Sigmoid colon (tissue), 7 donors: ENCODE measurements at places on chromosomes 4 and X. TPM values are rescaled to one million over a fixed set of nuclear protein-coding genes. Genes with fewer than 3 reads are reported as not detected.

The TRPC3 gene
- 0.36 TPM for total RNA-seq

The ANAPC10 gene
- 31.4 TPM for total RNA-seq

The PHKA1 gene
- 6.1 TPM for total RNA-seq

The CPZ gene
- total RNA-seq, result 8.3 TPM

The RRH gene
- total RNA-seq, result not detected

The NPNT gene
- 5.8 TPM for total RNA-seq

The PRRG1 gene
- total RNA-seq, result 8.3 TPM

The DCAF4L1 gene
- total RNA-seq, result 1.1 TPM

The CXorf66 gene
- total RNA-seq, result not detected

The SLC4A4 gene
- total RNA-seq, result 3.0 TPM

The ARHGAP36 gene
- total RNA-seq, result not detected

The REPS2 gene
- total RNA-seq, result 6.1 TPM

The GATA1 gene
- total RNA-seq, result not detected

The MXRA5 gene
- total RNA-seq, result 5.4 TPM

The UGT2A1 gene
- not detected for total RNA-seq

- DNase-seq, result no peak
Measured at GRCh38 chr4:186297013-186297645, 31.1 kb downstream of the F11 start.

DNA sequence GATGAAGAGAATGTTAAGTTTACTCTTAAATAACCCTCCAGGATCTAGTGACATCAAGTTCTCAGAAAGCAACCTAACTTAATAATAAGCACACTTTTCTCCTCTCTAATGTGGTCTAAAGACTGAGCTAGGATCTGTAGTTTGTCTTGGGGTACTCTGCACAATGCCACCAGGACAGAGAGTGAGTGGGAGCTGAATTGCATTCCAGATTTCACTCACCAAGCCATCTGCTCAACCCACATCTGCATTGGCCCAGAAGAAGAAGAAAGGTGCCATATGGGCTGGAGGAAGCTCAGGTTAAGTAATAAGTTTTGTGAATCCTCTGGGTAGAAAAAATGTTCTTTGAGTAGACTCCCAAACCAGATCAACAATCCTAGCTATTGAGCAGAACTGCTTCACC is 384.6 kb downstream of the PPP3CA start:
- DNase-seq, result no peak

GRCh38 chr4:6974138-6974848 is 64.7 kb downstream of the TBC1D14 start:
- peak; percentile 89 for DNase-seq

DNA sequence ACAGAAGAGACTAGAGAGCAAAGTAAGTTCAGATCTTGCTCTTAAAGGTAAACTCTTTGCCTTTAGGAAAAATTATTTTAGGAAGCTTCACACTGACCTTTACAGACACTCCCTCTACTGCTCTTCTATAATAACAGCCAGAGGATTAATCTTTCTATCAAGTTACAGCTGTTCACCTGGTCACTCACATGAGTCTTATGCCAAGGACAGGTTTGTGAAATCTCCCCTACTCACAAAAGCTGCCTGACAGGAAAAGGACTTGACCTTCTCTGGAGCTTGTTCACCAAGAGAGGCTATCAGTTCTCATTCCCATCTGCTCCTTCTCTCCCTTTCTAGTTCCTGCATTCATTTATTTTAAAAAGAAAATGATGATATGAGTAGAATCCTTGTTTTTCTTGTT is 117.3 kb downstream of the C4orf51 start:
- DNase-seq, result no peak

DNA sequence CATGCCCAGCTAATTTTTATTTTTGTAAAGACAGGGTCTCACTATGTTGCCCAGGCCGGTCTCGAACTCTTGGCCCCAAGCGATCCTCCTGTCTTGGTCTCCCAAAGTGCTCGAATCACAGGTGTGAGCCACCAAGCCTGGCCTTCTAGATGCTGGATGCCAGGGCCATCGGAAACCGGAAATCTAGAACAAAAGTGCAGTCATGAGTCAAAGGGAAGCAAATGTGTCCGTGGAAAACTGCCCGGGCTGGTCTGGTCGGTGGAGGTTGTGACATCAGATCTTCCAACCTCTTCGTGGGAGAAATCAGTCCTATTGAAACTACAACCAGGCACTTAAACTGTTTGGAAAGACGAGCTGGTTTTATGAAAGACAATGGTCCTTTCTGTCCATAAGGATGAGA is 92.3 kb upstream of the SHOX start:
- no peak for DNase-seq

DNA sequence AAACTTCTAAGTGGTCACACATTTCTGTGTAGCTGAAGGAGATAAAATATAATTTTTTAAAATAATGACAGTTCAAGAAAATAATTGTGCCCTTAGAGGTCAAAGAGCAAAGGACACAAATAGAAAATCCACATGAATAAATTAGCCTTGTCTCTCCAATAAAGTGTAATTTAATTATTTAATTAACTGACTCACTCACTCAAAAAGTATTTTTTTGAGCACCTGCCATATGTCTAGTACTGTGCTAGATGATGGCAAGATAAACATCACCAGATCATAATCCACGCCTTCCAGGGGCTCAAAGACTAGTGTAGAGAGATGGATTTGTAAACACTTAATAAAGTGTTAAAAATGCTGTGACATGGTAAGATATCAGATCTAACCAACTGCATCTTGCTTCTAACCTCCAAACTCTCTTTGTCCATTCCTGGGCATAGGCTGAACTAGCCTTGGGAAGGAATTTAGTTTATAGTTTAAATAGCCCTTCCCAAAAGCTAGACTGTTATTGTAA is 112.5 kb downstream of the SCLT1 start:
- no peak for DNase-seq

DNA sequence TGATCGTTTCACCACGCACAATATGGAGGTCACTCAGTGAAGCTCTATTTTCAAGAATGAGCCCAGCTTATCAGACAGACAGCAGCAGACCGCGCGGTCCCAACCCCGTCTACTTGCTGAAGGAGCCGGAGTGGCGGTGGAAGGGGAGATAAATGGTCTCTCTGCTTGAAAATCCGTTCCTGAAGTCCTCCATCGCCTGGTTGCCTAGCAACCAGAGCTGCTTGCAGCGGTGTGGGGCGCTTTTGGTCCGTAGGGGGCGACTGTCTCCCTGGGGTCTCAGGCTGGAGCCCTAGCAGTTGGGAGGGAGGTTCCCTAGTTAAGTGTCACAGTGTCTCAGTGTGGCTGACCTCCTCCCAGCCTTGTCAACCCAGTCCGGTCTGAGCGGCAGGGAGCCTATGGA is 8.3 kb upstream of the DLG3 start:
- DNase-seq, result no peak

DNA sequence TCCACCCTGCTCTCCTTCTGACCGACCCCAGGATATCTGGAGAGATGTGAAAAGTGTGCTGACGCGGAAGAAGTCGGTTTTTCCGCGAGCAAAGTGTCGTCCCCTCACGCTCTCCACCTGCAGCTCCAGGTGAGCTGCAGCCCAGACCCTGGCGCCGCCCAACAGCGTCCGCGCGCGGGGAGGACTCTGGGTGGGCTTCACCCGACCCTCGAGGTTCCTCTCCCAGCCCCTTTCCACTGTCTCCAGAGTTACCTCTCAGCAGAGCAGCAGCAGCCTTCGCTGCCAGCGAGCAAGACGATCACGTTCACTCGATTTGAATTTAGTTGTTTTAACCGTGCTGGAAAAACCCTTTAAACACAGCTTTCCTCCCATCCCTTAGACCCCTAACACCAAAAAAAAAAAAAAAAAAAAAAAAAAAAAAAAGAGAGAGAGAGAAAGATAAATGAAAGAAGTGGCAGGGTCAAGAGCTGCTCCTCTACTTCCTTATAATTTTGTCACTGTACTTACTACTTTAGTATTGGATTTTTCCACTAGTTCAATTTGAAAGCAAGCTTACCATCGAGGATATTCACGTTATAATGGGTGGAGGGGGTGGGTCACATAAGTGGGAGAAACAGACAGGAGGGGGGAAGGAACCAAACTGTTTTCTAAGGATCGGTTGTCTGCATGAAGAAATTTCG is 758 bp upstream of the NR3C2 start:
- DNase-seq, result peak; percentile 75

DNA sequence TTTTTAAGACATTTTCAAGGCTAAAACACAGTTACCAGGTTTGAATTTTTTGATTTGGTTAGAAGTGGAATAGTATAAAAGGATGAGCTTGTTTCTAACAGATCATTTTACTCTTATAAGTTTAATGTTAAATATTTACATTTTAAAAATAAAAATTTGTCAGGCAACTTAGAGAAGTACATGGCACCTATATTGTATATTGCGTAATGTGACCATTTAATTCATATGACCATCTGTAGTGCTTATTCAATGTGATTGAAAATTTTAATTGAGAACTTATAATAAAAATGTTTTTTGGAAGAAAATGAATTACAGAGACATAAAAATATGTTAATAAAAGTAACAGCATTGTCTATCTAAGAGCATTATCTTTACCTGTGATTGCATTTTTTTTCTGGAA is 1632.4 kb downstream of the RPA4 start:
- DNase-seq, result no peak

GRCh38 chr4:29051381-29051965 is 1668.7 kb upstream of the PCDH7 start:
- DNase-seq, result no peak

- no peak for DNase-seq
Measured at GRCh38 chr4:120672558-120673147, 249.9 kb downstream of the PRDM5 start.

GRCh38 chr4:14309431-14309830 is 681.9 kb upstream of the BOD1L1 start:
- no peak for DNase-seq

DNA sequence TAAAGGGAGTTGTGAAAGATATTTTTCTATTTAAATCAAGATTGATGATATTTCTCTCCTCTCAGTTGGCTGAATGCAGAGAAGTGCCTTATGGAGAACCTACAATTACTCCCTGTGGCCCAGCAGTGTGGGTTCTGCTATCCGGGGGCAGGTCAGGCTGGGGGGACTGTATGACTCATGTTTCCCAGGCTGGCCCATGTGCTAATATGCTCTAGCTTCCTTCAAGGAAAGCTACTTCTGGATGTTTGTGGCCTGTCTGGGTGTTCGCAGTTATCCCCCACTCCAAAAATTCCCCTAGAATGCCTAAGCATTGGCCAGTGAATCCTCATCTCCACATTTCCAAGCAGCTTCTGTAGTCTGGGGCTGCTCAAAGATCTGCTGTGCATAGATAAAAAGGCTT is 58.9 kb upstream of the SPP1 start:
- DNase-seq, result no peak

DNA sequence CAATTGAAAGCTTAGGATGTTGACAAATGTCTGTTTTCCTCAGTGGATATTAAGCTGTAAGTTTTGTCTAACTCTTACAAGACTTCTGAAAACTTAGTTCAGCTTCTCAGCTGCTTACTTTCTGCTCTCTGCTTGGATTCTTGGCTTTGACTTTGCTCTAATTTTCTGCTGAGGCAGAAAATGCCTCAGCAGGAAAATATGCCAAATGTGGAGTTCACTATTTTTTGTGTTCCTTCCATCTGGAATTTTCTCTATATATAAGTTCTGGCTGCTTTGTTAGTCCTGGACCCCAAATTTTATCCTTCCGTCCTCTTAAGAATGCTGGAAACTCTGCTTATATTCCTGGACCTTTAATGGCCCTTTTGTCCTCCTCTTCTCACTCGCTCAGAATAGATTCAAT is 352.6 kb upstream of the NWD2 start:
- no peak for DNase-seq

- no peak for DNase-seq
Measured at GRCh38 chrX:118928151-118928550, 46.3 kb upstream of the LONRF3 start.

DNA sequence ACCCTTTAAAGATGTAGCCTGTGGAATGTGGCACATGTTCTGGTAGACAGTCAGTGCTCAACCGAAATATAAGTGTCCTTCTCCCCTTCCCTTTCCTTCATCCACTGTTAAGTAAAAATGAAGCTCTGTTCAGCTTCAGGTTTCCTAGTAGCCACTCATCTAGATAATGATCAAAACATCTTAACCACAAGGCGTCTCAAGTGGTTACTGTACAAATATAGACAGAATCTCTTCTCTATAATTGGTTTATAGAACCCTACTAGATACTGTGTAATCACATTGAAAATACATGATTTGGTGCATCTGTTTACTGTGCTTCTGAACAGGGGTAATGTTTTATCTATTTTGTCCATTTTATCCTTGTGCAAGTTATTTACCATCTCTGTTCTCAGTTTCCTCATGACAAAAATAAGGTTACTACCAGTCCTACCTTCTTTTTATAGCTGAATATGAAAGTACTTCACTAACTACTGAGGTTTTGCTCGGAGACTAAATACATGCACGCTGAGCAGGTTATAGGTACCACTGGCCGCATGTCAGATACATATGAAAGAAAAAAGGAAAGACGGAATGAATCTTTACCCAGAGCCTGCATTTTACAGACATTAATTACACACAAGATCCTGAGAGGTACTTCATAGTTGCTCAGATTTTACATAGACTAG is 20.3 kb upstream of the SLC25A4 start:
- DNase-seq, result no peak

- DNase-seq, result no peak
Measured at GRCh38 chrX:150483356-150483985, 85.0 kb upstream of the MTM1 start.

GRCh38 chrX:107522901-107523300 is 73.4 kb downstream of the FRMPD3 start:
- DNase-seq, result no peak

DNA sequence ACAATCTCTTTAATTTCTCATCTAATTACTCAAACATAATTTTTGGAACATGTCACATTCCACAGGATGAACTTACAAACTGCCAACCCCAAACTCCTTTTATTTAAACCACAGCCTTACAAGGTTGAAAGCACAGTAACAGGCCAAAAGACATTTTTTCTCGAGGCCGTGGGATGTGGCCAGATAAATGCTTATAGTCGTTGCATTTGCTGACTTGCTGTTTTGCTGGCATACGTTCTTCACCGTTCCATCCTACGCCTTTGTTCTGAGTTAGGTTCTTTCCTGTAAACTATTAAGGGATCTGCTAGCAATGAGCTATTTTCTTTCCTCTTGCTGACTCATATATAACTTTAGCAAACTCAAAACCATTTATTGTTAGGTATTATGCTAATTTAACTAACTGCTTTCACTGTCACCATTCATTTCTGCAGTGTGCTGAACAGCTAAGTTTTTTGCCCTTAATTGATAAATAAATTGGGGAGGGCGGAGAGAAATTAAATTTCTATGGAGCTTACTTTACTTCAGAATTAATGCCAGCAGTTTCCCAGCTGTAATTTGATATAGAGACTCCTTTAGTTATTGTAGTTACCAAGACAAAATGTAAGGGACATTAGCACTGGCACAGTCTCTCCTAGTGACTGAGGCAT is 135.1 kb upstream of the PACRGL start:
- DNase-seq, result no peak

- no peak for DNase-seq
Measured at GRCh38 chrX:131405497-131405896, 116.4 kb upstream of the IGSF1 start.
